ENCODE measurements at places on chromosomes 2 and 18. TPM values are rescaled to one million over a fixed set of nuclear protein-coding genes. Genes with fewer than 3 reads are reported as not detected.

FKBP7 gene
- total RNA-seq: 8.9 TPM

ACVR1C gene
- total RNA-seq: 0.08 TPM

TCF7L1 gene
- 10.5 TPM for total RNA-seq

HTR2B gene
- not detected for total RNA-seq

GTF3C2 gene
- total RNA-seq: 58.0 TPM

CGREF1 gene
- 8.5 TPM for total RNA-seq

SP9 gene
- total RNA-seq: 3.0 TPM

IL1B gene
- 0.33 TPM for total RNA-seq

PID1 gene
- total RNA-seq: 3.6 TPM

ITPRIPL1 gene
- total RNA-seq: not detected

CFC1 gene
- total RNA-seq: not detected

SFTPB gene
- not detected for total RNA-seq

HOXD12 gene
- total RNA-seq: not detected

MAPRE3 gene
- total RNA-seq: 11.4 TPM

TMEM178A gene
- total RNA-seq: not detected

MLPH gene
- 326 TPM for total RNA-seq

CHRND gene
- not detected for total RNA-seq

DUSP11 gene
- total RNA-seq: 37.4 TPM

C2orf80 gene
- not detected for total RNA-seq

SPP2 gene
- total RNA-seq: not detected

SPATA3 gene
- not detected for total RNA-seq

NDC80 gene
- total RNA-seq: 17.2 TPM

GALR1 gene
- total RNA-seq: not detected

DSC3 gene
- total RNA-seq: 1.2 TPM

HK2 gene
- total RNA-seq: 1.3 TPM

HOXD13 gene
- total RNA-seq: 0.24 TPM

KCTD18 gene
- 11.0 TPM for total RNA-seq

COL6A3 gene
- total RNA-seq: 0.15 TPM

ZAP70 gene
- total RNA-seq: not detected

MC4R gene
- total RNA-seq: not detected
